ENCODE measurements at places on chromosomes 12 and 14.
A peak's percentile ranks its signal among the peaks of the same experiment; 100 is the strongest.

DNA sequence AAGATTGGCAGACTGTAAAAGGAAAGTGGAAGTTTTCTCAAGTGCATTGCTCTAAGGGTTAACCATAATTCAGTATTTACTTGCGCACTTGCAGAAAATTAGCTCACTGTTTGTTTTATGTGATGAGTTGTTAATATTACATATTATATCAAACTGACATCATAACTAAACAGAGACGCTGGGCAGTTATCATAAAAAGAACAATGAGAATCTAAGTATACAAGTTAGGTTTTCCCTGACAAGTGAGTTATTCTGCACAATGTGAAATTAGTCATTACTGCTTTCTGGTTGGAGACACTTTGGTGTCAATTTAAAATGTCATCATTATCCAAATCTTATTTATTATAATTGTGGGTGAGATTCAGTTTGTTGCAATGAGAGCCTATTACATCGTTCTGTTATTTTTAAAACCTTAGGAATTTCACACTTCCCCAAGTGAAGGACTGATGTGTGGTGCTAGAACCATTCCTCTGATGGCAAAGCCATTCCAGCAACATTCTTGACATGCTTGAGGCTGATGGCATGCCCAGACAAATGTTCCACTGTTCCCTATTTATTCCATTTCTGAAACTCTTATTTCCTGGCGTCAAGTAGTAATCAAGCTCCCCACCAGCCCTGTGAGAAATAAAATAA lies 90.1 kb upstream of the FLRT2 start:
- DNase-seq = no peak

DNA sequence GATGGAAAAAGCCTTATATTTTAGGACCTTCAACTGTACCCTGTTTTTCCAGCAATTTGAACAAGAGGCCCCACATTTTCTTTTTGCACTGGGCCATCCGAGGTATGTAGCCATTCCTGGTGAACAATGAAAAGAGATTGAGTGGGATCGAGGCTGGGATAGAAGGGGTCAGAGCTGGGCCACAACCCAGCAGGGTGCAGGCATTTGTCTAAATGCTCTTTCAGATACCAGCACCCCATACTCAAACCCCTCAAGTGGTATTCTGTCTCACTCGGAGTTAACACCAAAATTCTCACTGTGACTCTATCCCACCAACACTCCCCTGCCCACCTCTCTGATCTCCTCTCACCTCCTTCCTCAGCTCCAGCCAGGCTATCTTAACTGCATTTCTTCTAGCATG lies 26.8 kb downstream of the DUSP6 start:
- DNase-seq = no peak

DNA sequence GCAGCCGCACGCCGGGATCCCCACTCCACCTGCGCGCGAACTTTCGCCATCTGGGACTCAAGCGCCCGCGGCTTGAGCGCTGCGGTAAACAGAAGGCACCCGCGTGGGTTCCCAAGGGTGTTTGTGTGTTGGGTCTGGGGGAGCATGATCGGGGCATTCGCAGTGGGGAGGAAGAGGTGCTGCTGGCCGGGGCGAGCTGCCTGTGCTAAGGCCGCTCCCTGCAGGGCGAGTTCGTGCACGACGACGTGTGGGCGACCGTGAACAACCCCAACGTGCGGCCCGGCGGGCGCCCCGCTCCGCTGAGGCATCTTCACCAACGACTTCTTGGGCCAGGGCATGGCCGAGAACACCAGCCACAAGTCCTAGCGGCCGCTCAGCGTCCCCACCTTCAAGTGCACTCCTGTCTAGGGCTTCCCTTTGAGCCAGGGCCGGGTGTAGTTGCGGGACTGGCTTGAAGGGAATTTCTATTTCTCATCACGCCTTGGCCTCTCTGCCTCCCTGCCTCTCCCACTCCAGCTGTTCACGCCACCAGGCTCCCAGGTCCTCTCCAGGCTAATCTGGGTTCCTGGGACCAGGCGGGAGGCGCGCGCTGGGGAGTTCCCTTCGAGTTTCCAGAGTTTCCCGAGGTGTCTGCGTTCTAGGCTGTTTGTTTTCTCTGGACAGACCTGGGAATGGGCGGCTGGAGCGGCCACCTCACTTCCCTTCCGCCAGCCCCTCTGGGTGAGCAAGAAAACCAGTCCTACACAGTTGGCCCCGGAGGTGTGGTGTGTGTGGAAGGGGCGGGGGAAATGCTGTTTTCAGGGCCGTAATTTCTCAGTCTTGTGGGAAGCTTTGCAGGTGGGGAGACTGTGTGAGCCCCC lies 417.8 kb upstream of the TMTC1 start:
- DNase-seq = no peak

DNA sequence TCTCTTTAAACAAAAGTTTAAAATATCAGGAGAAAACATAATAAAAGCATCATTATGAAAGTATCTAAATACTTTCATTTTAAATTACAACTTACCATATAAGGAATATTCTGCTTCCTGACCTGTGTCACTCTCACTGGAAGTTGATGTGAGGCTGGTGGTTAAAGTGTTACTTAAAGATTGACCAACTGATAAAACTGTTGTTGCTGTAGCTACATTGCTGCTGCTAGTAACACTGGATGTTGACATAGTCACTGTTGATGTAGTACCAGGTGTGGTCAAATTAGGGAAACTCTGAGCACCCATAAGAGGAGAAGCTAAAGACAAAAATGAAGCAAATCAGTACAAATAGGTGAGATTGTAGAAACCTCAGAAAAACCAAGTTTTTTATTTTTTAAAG lies 79.9 kb downstream of the HECTD1 start:
- no peak for DNase-seq

- DNase-seq = peak; percentile 63
Measured at GRCh38 chr14:103334644-103335622, 896 bp downstream of the EIF5 start.

GRCh38 chr14:55979096-55979495 lies 139.1 kb upstream of the PELI2 start:
- DNase-seq = no peak

GRCh38 chr12:18306311-18306710 lies 45.0 kb downstream of the PIK3C2G start:
- DNase-seq = no peak

GRCh38 chr12:76031081-76031413 lies 529 bp downstream of the PHLDA1 start:
- no peak for DNase-seq

- no peak for DNase-seq
Measured at GRCh38 chr12:9098115-9098452, 17.6 kb downstream of the A2M start.

DNA sequence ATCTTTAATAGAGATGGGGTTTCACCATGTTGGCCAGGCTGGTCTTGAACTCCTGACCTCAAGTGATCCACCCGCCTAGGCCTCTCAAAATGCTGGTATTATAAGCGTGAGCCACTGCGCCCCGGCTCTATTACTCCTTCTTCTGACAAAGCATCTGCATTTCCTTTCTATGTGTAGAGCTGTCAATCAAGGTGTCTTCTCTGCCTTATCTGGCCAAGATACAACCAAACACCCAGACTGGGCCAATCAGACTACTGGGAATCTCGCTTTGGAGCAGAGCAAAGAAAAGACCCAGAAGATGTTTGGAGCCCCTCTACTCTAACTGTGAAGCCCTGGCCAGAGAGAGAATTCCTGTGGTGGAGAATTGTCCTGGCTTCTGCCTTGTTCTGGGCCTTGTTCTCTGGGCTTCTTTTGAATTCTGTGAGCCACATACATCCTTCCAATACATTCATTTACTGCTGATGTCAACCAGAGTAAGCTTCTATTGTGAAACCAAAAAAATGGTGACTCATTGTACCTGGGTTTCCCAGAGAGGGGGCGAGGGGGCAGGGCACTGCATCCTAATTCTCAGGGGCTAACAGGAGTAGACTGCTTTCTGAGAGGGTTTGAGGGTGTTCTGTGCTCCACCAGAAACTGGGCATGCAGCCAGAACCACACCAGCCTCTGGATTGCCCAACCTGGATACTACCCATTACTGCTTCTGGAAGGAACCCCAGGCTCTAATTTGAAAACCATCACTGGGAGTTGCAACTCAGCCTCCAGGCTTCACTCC lies 18.8 kb upstream of the FLVCR2 start:
- no peak for DNase-seq

- no peak for DNase-seq
Measured at GRCh38 chr12:52493172-52493571, at the start of gene KRT6A. Gene KRT6A (minus strand): TSS chr12:52493257. CDS start chr12:52493188, 69 bp downstream.

GRCh38 chr14:27739657-27740156 lies 1026.9 kb upstream of the FOXG1 start:
- DNase-seq = no peak

DNA sequence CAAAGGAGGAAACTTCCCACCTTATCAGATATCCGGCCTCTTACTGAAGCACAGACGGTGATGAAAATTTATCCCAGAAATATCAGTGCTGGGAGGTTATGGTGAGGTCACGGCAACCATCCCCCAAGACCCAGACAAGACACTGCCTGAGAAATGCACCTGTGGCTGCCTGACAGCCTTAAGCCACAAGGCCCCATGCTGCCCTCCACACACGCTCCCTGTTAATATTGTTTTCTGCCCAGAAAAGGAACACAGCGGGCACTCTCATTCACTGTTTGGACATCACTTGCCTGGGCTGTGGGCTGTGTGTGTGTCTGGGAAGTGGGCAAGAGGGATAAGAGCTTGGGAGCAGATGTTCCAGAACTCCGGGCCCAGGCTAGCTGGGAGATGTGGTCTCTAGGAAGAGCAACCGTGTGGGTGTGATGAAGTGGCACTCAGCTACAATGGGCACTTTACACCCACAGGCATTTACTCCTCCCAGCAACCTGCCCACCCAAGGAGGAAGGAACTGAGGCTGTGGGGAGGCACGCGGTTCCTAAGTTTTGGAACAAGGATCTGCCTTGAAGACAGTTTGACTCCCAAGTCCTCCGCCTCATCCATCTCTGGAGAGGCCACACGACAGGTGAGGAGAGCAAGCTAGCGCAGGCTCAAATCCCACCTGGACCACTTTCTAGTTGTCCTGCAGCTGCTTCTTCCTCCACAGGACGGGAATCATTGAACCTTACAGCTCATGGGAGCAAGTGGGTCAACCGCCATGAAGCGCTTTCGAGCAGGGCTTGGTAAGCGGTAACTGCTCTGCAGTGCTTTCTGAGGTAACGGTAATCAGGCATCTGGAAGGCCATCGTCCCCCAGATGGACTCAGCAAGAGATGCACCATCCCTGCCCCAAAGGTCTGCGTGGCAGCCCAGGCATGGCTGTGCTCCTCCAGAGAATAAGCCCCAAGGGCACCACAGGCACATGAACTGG lies 91.4 kb downstream of the CHGA start:
- DNase-seq = no peak

DNA sequence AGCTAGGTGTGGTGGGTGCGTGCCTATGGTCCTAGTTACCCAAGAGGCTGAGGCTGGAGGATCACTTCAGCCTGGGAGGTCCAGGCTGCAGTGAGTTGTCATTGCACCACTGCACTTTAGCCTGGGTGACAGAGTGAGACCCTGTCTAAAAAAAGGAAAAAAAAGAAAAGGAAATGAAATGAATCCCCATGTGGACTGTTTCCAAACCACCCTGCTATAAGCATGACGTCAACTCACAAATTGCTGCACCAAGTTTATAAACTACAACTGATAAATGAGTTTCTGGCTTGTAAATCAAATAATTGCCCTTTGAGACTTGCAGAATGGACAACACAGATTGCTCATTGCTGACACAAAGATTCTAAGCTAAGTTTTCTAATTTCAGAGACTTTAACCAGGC lies 51.0 kb upstream of the STK38L start:
- DNase-seq = no peak

DNA sequence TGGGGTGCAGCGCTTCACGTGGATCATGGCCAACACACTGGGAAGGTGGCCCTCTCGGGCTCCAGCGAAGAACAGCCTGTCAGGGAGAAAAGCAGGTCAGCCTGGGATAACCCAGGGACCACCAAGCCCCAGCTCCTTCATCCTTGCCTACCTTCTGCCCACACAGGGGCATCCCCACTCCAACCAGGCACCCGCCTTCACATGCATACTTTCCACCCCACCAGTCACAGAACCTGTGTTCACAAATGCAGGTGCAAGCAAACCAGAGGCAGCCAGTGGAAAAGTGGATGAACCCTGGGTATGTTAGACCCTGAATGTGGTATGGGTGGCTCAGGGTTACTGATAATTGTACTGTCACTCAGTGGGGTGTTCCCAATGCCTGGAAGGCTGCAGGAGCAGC lies 12.4 kb upstream of the CEBPE start:
- DNase-seq = no peak

DNA sequence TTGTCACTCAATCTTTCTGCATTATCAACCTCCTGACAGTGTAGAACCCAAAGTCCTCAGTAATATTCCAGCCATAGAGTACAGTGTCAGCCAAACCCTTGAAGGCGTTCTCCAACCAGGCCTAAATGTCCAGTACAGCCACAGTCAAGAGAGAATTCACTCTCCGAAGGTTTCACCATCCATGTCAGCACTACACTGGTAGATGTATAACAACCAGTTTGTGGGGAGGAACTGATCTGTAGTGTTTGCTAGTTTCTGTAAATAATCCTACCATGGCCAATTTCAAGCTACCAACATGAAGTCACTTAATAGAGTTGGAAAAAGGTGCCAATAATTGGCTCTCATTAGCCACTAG lies 456 bp upstream of the MDP1 start:
- DNase-seq = no peak

- DNase-seq = no peak
Measured at GRCh38 chr14:92974541-92975345, 51.8 kb downstream of the CHGA start.

- DNase-seq = no peak
Measured at GRCh38 chr14:69616408-69616773, 5.0 kb downstream of the SUSD6 start.

DNA sequence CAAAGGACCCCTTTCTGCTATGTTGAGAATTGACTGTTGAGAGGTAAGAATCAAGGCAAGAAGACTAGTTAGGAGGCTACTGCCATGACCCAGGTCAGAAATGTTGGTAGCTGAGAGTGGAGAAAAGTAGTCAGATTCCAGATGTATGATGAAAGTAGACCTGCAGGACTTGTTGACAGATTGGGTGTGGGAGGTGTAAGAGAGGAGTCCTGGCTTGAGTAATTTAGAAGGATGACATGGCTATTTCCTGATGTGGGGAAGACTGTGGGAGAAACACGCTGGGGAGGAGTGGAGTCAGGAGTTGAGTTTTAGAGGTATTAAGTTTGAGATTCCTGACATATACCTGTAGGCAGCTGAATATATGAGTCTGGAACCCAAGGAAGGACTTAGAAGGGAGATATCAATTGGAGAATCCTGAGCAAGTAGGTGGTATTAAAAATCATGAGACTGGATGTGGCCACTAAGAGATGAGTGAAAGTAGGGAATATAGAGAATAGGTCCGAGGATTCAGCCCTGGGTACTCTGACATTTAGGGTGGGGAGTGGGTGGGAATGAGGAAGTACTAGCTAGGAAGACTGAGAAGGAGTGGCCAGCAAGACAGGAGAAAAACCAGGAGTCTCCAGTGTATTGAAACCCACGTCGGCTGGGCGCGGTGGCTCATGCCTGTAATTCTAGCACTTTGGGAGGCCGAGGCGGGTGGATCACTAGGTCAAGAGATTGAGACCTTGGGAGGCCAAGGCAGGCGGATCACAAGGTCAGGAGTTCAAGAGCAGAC lies 12.6 kb upstream of the DDX47 start:
- no peak for DNase-seq

DNA sequence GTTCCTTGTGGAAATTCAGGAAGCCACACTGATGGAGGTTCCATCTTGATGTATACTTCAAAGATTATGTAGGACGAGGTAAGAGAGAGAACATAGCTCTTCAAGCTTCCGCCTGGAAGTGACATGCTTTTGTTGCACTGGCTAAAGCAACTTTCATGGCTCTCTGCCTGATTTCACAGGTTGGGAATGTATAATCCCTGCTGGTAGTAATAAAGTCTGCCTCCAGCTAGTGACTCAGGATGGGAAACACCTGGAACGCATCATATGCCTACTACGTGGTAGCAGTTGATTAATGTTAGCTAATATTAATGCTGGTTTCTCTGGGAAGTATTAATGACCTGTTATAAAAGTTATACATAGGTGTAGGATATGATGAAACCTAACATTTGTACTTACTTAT lies 71.1 kb downstream of the PELI2 start:
- no peak for DNase-seq

Measured in stimulated activated CD4-positive, alpha-beta T cell treated with anti-CD3 and anti-CD28 coated beads, TNF-alpha, amount 100 ng/mL, for 1 hour (primary cell).